ENCODE measurements at places on chromosomes 16 and 17.
A peak's percentile ranks its signal among the peaks of the same experiment; 100 is the strongest.

GRCh38 chr17:76394166-76394565 is 9.8 kb downstream of the SPHK1 start:
- DNase-seq, result no peak

- DNase-seq, result no peak
Measured at GRCh38 chr16:74078511-74079231, 217.9 kb upstream of the PSMD7 start.

GRCh38 chr17:80989586-80989913 is 2.1 kb upstream of the CHMP6 start:
- no peak for DNase-seq

DNA sequence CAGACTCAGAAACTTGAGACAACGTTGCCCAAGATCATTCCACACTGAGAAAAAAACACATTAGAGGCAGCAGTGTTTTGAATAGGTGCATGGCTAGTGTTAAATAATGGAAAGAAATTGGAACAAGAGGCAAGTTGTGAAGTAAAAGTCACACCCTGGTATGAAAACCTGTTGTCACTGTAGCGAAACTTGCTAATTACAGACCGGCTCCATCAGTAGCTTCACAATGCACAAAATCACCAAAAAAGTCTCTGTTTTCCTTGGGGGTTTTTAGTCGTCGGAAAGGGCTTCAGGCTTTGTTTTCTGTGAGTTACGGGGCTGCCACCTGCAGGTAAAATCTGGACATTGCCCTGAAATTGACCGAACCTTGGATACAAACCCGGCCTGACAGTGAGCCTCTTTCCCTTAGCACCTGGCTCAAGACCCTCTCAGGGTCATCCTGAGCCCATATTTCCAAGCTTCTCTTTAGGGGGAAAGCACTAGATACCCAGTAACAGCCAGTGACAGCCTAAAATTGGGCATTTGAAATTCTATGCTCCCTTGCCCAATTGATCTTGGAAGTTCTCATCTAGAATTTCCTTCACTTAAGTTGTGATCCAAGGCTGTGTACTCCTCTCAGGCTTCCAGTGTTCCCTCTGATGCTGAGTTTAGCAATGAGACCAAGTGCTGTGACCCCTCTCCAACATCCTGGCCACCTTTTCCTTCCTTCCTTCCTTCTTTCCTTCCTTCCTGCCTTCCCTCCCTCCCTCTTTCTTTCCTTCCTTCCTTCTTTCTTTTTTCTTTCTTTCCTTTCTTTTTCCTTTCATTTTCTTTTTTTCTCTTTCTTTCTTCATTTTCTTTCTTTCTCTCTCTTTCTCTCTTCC is 7.2 kb upstream of the GRB2 start:
- peak; percentile 81 for DNase-seq

DNA sequence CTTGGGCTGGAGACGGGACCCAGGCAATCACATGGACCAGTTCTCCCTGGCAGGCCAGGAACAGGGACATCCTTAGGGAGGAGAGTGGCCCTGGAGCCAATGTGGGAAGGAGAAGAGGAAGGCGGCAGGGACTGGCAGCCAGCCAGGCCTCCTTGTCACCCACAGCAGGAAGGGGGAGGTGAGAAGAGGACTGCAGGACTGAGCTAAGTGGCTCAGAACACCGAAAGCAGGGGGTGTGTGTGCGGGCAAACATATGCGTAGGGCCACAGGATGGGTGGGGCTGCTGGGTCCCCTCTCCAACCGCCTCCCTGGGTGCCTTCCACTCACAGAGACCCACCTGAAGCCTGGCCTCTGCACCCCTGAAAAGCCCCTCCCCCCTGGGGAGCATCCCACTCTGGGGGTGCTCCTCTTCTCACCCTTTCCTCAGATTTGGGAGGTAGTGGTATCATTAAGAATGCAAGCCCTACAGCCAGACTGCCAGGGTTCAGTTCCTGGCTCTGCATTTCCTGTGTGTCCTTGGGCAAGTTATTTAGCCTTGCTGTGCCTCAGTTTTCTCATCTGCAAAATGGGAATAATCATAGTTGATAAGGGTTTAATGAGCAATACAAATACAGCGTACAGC is 8.1 kb downstream of the PNMT start:
- DNase-seq, result peak; percentile 58

DNA sequence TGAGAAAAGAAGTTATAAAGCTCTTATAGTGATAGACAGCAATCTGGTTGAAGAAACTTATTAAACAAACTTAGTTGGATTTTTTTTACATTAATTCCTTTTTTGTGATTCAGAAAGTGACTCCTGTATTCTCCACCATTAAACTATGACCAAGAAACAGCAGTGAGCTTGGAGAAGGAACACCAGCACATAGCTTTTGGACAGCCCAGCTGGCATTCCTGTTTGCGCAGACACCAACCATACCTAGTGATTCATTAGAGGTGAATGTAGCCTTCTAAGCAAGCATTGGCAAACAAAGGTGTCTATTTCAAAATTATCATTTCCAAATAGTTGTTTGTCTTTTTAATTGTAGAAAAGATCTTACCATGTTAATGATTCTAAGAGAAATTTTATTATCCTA is 94.4 kb downstream of the STXBP4 start:
- no peak for DNase-seq

GRCh38 chr17:5975661-5976060 is 94.5 kb upstream of the WSCD1 start:
- no peak for DNase-seq

- no peak for DNase-seq
Measured at GRCh38 chr17:55210292-55210691, 54.5 kb upstream of the HLF start.

DNA sequence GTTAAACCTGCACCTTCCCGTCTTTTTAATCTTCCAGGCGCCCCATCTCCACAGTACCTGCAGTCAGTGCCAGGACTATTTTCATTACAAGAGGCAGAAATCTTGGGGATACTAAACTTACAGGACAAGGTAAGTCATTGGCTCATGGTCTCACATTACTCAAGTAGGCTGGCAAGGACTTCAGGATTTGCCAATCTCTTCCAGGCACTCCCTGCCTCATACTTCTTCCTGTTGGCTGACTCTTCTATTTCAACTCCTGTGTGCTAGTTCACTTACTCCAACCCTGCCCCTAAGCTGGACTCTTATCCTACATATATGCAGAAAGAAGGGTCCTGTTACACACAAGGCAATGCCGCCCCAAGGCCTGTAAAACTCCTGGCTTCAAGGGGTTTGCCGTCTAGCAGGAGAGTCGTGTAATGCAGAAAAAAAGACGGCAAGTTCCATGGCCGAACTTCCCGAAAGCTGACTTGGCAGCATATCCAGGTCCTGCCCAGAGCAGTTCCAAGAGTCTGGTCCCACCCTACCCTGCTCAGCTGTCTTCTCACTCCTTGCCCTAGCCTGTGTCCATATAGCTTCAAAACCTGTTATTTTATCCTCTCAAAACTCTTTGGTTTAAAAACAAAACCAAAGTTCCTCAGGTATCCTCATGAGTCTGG is 14.8 kb downstream of the ERN1 start:
- DNase-seq, result no peak

GRCh38 chr16:67767953-67768352 is 38.4 kb downstream of the RANBP10 start:
- DNase-seq, result no peak

DNA sequence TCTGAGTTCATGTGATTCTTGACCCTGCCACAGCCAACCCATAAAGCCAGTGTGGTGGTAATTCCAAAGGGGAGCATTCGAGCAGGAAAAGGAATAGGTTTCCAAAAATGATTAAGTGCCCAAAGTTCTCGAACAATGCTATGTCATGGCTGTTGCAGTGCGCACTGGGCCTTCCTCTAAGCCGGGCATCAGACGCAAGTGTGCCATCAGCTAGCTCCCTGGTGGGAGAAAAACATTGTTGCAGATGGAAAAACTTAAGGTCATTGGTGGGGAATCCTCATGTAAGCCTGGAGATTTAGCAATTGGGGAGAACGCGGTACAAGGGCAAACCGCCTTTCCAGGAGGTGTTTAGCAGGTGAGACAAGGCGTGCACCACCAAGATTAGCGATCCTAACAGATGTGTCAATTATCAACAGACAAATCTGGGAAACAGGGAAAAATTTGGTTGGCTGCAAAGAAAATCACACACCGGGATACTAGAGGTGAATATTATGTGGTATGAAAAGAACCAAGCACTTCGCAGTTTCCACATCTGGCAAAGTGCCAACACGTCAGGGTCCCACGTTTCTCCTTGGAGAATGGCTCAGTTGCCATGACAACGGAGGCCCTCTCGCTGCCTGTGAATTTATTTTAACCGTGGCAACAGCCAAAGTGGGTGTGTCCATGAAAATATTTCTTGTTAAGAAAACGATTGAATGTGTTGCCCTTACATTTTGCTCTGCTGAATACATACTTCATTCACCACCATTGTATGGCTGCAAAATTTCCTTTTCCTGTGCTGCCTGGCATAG is 118.5 kb upstream of the CACNG5 start:
- DNase-seq, result no peak

- DNase-seq, result no peak
Measured at GRCh38 chr16:54605536-54606066, 319.0 kb upstream of the IRX3 start.

GRCh38 chr16:86884390-86884650 is 306.0 kb downstream of the FOXL1 start:
- DNase-seq, result no peak

GRCh38 chr17:58889928-58890327 is 134.3 kb downstream of the PPM1E start:
- no peak for DNase-seq

DNA sequence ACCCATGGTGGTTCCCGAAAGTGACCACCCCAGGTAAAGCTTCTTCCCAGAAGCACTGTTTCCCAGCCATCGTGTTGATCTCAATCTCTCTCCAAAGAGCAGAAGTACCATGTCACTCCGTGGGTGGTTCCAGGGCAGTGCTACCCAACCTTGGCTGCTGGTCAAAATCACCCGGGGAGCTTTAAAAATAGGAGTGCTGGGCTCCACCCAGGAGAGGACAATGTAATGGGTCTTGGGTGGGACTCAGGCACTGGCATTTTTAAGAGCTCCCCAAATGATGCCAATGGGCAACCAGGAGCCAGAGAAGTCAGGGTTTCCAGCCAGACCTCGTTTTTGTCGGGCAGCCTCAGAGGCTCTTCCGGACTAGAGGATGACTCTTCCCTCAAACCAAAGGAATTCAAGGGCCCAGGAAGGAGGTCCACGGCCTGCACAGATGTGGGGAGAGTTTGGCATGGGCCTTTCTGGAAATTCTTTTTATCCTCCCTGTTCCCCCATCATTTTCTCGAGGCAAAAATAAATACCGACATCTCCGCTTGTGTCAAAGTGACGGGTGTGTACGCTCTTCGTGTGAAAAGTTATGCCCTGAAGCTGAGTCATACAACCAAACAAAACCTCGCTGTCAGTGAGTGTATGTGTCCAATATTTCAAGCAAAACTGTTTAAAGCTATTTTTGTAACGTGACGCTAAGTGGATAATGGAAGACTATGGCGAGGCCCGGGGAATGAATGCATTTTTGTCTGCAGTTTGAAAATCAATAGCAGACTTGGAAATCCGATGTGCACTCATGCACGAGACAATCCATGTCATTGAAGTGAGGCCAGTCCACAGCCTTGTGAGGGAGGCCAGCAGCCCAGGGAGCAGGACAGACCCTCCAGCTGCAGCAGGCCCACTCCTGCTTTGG is 364.1 kb downstream of the FOXL1 start:
- DNase-seq, result no peak

GRCh38 chr16:84229471-84229870 is 10.3 kb downstream of the KCNG4 start:
- DNase-seq, result no peak

GRCh38 chr17:29625037-29625750 is 2.5 kb upstream of the CORO6 start:
- no peak for DNase-seq

GRCh38 chr17:60352071-60352470 is 39.9 kb downstream of the USP32 start:
- no peak for DNase-seq

- DNase-seq, result no peak
Measured at GRCh38 chr17:2804912-2805311, 8.7 kb downstream of the RAP1GAP2 start.

DNA sequence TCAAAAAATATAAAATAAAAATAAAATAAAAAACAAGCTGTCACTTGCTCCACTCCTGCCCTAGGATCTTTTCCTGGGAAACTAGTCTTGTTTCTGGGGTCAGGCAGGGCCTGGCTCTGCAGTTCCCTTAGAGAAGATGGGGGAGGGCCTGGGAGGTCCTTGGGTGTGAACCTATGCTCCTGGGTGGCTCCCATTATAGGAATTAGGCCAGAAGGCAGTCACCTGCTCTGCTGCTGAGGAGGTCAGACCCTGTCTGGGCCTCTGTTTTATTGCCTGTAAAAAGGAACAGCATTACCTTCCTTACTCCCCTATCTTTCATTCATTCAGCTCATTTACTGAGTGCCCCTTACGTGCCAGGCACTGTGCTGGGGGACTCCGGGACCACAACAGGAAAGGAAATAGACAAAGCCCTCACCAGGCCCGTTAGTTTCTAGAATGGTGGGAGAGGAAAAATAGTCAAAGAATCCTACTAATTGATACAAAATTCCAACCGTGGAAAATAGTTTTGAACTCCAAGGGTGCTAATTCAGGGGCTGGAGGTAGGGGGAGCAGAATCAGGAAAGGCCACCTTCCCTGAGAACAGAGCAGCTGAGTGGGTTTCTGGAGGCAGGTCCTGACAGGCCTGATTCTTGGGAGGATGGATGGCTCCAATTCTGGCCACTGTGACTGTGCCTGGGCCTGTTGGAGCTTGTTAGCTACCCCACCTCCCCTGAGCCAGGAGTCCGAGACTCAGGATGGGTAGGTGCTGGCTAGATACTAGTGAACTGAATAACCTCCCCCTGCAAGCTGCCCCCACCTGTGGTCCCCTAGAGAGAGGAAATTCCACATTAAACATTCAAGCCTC is 1.3 kb upstream of the SLC46A1 start:
- no peak for DNase-seq

DNA sequence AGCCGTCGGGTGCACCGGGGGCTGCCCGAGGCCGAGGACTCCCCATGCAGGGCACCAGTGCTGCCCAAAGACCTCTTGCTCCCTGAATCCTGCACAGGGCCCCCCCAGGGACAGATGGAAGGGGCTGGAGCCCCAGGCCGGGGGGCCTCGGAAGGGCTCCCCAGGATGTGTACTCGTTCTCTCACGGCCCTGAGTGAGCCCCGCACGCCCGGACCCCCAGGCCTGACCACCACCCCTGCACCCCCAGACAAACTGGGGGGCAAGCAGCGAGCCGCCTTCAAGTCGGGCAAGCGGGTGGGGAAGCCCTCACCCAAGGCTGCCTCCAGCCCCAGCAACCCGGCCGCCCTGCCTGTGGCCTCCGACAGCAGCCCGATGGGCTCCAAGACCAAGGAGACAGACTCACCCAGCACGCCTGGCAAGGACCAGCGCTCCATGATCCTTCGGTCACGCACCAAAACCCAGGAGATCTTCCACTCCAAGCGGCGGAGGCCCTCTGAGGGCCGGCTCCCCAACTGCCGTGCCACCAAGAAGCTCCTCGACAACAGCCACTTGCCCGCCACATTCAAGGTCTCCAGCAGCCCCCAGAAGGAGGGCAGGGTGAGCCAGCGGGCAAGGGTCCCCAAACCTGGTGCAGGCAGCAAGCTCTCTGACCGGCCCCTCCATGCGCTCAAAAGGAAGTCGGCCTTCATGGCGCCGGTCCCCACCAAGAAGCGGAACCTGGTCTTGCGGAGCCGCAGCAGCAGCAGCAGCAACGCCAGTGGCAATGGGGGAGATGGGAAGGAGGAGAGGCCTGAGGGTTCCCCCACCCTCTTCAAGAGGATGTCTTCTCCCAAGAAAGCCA is 40.6 kb downstream of the SREBF1 start:
- DNase-seq, result no peak

GRCh38 chr17:55691666-55692065 is 31.0 kb downstream of the TMEM100 start:
- no peak for DNase-seq

Data from activated T-cell treated with anti-CD3 and anti-CD28 coated beads, Interleukin-2, amount 50 U/mL, for 24 hours (primary cell).